ENCODE measurements at places on chromosomes 1 and 21. TPM values are rescaled to one million over a fixed set of nuclear protein-coding genes. Genes with fewer than 3 reads are reported as not detected.

Gene C1orf116
- 0.70 TPM for total RNA-seq

DNA sequence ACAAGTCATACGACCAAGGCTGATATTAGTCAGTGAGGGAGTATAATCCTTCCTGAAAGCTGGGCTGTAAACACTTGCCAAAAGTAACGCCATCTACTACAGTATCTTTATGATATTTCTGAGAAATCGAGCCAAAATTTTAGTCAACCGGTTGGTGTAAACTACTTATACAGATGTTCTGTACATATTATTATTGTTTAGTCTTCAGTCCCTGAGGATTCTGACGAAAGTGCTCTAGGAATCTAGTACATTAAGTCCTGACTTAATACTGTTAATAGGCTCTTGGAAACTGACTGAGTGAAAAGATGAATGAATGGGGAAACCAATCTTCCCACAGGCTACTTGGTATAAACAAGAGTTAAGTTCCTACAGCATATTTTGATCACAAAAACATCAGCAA is 274.3 kb downstream of the USP25 start:
- DNase-seq, result no peak

DNA sequence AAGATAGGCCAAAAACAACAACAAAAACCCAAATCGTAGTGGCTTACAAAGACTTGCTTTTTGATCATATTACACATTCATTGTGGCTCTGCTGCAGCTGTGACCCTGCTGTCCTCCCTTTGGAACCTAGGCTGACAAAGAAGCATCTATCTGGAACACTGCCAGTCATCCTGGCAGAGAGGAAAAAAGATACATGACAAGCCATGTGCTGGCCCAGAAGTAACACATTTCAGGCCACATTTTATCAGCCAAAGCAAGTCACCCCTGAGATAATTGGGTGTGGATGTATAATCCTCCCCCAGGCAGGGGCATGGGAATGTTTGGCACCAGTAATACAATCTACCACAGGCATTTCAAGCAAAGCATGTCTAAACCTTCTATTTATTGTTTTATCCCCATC is 37.2 kb upstream of the AGO1 start:
- no peak for DNase-seq

DNA sequence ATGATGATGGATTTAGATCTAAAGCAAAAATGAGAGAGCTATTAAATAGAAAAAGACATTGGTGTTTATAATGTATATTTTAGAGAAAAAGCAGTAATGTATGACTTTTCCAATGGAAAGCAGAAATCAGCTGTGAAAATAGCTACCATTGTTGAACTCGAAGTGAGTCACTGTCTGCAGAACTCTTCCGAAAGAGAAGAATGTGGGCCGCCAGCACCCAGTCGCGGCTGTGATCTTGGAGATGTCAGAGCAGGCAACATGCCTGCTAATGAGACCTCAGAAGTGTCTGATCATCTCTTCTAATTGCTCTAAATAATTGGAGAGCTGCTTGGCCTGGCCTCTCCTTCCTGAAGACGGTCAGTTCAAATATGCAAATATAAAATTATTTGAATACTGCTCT is 333.6 kb upstream of the RUNX1 start:
- no peak for DNase-seq

DNA sequence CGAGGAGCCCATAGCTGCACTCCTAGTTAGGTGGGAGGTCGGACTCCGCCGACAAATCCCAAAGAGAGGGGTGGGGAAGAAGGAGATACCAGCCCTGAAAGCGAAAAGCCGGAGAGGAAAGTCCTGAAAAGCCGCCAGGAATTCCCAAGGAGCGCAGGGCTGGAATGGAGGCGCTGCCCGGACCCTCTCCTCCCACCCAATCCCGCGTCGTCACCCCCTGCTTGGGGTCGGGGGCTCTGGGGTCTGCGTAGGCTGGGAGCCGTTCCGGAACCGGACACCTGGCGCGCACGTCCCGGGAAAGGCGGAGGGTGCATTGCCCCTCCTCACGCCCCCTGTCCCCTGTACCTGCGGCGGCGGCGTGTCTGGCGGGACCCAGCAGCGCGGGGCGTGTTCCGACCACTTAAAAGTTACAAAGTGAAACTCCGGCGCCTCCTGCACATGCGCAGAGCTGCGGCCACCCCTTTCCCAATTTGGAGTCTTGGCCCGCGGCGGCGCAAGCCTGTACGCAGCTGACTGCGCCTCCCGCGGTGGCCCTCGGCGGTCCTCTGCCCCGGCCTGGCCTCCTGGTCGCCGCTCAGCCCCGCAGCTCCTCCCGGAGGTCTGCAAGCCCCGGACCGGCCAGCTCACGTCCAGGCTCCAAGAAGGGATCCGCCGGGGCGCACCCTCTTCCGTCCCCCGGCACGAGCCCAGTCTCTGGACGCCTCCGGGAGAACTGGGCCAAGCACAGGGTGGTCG is at the start of gene TMEM63A:
TSS of gene TMEM63A (minus strand) at position 422 of the 735 bp plus-strand sequence. CDS start 4,800 bp downstream, outside the sequence.
- peak; percentile 96 for DNase-seq

GRCh38 chr1:58365328-58365727 is 181.2 kb downstream of the OMA1 start:
- DNase-seq, result no peak

DNA sequence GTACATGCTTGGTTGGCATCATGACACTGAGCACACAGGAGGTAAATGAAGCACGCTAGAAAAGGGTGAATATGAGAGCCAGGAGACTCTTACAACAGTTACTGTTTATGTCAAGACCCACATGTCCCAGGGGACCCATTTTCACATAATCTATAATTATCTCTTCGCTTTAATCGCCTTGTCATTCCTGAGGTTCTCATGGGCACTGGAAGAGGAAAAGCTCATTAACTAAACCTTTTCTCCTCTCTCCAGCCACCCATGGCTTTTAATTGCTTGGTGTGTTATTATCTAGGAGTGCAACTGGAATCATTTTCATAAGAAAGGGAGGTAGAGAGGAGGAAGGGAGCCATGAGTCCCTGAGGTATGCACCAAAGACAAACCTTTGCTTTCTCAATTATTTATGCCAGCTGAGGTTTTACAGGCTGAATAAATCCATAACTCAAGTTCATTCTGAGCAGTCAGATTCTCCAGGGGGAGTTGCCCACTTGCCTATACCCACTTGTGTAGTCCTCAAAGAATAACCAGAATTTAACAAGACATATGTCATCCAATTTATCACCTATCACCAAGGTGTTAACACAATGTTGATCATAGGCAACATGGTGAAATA is 77.4 kb downstream of the ACBD6 start:
- DNase-seq, result no peak

- DNase-seq, result no peak
These were observed 375.1 kb downstream of the RYR2 start for GRCh38 chr1:237416924-237417655.

Gene FCRL6
- total RNA-seq, result 0.16 TPM

Gene CSRP1
- 71.7 TPM for total RNA-seq

GRCh38 chr1:167502719-167503462 is 15.4 kb downstream of the CD247 start:
- no peak for DNase-seq

Gene MYOG
- 0.16 TPM for total RNA-seq

DNA sequence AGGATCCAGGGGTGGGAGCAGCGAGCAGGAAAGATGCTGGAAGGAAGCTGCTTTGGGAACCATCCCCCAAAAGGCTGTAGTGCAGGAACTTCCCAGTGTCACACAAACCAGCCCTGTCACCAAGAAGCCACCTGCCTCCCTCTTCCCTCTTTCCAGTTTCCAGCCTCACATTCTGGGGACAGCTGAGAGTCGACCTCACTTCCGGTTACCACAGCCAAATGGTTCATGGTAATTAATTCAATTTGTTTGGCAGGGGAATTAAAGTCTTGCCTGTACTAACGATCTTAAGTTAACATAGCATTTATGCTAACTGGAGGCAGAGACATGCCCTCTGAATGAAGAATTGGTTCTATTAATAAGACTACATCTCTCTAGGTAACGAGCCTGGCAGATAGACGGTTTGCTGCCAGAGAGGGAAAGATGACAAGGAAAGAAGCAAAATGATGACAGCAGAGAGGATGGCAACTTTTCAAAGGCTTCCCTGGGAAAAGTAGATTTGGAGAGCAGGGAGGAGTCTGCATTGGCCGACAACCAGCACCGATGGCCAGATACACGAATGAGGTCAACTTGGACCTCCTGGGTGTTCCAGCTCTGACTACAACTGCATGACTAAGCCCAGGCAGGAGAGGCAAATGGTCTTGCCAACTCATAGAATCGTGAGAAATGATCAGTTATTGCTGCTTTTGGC is 64.1 kb downstream of the TMCO4 start:
- DNase-seq, result no peak

DNA sequence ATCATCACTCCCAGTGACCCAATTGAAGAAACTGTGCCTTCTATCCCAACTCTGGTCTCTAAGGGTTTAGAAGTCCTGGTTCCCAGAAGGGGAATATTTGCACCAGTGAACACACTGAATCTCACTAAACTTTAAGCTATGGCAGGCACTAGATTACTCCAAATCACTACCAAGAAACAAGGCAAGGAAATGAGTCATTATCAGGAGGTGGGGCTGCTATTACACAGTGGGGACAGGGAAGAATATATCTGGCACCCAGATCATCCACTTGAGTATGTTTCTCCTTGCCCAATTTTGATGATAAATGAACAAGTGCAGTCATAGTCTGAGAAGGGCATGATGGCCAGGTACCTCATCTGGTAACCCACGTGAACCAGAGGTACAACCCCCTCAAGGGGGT is 7.0 kb downstream of the MRPL9 start:
- no peak for DNase-seq

DNA sequence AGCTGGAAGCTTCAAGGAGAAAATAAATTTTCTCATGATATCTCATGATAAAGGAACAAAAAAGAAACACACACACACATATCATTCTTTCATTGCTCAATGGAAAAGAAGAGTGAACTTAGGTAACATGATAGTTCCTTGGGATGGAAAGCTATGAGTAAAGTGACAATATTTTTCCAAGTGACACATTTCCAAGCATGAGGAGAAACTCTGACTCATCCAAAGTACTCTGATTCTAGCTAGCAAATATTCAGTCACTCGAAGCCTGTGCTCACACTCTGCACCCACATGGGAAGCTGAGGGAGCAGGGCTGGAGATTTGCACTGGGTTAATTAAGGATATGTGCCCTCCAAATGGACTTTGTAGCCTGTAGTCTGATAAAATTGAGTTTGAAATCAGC is 222.4 kb downstream of the LRRC40 start:
- DNase-seq, result no peak

DNA sequence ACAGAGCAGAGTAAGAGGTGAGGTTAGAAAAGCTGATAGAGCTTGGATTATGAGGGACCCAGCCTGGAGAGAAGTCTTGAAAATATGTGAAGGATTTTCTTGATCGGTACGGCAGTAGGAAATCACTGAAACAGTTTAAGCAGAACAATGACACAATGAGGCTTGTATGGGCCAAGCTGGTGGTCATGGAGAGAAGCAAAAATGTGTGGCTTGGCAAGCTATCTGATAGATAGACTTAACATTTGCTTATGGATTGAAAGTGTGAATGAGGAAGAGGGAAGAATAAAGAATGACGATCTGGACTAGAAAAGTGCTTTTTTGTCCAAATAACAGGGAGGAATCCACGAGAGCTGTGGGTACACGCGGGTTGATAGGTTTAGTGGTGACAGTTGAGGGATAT is 15.4 kb upstream of the XPR1 start:
- DNase-seq, result no peak

DNA sequence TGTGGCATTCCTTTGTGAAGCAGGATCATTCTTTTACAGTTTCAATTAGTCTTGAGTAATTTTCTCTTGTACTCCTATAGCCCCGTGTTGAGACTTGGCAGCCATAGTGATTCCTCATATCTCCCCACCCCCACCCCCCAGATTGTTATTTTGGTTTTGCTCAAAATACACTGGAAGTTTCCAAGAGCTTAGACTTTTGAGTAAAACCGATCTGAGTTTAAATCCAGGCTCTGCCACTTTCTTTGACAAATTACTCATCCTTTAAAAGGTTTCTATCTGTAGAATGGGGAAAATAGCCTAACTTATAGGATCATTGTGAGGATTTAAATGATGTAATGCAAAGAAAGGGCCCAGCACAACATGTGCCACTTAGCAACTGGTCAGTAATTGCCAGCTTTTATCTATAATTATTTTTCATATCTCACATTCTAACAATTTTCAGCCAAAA is 53.1 kb upstream of the RC3H1 start:
- no peak for DNase-seq

DNA sequence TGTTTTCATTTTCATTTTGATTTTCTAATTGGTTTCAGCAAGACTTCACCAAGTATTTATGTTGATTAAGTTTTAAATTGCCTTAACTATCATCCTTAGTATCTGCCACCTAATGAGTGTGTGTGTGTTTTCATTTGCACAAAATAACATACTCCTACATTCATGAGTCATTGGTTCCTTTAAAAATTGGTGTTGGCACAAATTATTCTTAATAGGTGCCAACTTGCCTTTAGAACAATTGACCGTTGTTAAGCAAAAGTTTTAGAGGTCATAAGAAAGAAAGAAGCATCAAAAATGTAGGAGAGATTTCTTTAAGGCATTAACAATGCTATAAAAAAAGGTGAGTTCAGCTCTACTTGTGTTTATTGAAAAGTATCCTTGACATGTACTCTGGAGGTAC is 77.5 kb downstream of the FNBP1L start:
- DNase-seq, result no peak

GRCh38 chr1:224157316-224157715 is 25.7 kb upstream of the DEGS1 start:
- DNase-seq, result no peak

DNA sequence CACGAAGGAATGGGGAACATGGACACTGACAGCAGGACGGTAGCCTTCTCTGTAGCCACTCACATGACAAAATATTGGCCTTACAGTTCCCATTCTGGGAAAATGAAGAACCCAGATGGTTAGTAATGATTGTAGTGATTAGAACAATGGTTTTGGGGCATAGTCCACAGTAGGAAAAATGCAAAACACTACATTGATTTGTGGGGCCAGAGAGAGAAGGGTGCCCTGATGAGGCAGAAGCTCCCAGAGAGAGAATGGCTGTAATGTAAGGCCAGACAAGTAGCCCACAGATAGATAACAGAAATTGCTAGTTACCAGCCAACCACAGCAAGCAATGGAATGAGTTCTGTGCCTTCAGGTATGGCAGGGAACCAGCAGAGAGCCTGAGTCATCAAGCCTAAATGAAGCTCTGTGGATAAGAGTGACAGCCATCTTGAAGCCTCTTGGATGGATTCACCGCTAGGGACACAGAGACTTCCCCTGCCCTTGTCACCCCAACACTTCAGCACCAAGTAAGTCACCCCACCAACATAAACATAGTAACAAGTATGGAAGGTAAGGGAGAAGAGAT is 206.1 kb downstream of the BACH1 start:
- DNase-seq, result no peak

Gene GPR37L1
- total RNA-seq, result not detected

Gene NUAK2
- total RNA-seq, result 0.75 TPM

- no peak for DNase-seq
These were observed 42.0 kb downstream of the SDC3 start for GRCh38 chr1:30866594-30866993.

Gene GNAT2
- not detected for total RNA-seq

DNA sequence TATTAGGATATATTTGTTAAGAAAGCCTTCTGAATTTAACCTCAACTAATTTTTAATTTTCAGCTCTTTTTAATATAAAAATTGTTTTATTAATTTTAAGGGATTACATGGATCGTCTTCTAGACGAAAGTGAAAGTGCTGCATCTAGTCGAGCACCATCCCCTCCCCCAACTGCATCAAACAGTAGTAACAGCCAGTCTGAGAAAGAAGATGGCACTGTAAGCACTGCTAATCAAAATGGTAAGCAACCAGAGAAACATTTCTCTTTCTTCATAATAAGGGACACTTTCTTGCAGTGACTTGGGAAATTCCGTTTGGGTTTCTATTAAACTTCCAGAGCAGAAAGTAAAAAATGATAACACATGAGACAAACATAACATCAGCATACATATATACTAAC is 56.9 kb downstream of the MIER1 start:
- DNase-seq, result no peak

Gene LACTBL1
- not detected for total RNA-seq
